ENCODE measurements at places on chromosomes 4 and X.

- no peak for DNase-seq
Observed at GRCh38 chr4:44663539-44664263, 12.3 kb upstream of the YIPF7 start.

GRCh38 chr4:44738615-44739014 is 12.3 kb upstream of the GNPDA2 start:
- DNase-seq, result no peak

DNA sequence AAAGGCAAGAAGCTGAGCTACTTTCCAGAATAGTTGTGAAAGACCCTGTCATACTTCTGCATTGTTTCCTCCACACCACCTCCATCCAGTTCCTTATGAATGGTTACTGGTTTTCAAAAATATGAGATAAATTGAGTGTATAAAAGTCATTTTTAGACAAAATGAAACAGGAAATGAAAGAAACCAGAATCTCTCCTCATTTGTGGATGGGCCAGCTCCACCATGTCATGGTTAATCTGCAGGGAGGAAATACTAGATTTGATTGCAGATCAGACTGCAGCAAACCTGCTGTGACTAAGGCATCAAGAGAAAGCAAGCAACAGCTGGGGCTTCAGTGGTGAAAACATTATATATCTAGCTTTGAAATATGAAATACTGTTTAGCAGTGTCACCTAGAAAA is 23.8 kb downstream of the F9 start:
- DNase-seq, result no peak

GRCh38 chrX:125205133-125205917 is 114.3 kb upstream of the TEX13C start:
- peak; percentile 84 for DNase-seq

- no peak for DNase-seq
Observed at GRCh38 chrX:109880629-109881028, 122.3 kb upstream of the TMEM164 start.

- no peak for DNase-seq
Observed at GRCh38 chrX:129540722-129541184, 694 bp downstream of the OCRL start.

DNA sequence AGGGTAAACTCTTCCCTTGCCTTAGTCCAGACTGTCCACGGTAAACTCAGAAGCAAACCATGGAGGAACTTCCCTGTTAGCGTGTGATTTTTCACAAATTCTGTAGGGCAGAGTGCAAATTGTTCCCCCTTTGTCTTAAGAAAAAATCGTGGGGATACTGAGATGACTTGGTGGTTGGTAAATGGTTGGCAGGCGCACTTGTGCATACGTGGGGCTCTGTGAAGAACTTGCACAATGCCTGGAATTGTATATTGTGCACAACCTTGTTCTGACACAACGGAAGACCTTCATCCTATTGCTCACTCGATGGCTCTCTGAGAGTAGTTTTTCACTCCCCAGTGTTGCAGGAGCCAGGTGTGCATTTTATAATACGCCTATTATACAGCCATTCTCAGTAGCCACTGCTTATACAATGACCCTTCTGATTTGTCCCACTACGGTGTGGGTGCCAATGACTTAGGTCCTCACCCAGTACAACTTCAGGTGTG is 150.0 kb downstream of the SPRY1 start:
- DNase-seq, result no peak

GRCh38 chrX:47697181-47697580 is 38.2 kb upstream of the UXT start:
- no peak for DNase-seq

DNA sequence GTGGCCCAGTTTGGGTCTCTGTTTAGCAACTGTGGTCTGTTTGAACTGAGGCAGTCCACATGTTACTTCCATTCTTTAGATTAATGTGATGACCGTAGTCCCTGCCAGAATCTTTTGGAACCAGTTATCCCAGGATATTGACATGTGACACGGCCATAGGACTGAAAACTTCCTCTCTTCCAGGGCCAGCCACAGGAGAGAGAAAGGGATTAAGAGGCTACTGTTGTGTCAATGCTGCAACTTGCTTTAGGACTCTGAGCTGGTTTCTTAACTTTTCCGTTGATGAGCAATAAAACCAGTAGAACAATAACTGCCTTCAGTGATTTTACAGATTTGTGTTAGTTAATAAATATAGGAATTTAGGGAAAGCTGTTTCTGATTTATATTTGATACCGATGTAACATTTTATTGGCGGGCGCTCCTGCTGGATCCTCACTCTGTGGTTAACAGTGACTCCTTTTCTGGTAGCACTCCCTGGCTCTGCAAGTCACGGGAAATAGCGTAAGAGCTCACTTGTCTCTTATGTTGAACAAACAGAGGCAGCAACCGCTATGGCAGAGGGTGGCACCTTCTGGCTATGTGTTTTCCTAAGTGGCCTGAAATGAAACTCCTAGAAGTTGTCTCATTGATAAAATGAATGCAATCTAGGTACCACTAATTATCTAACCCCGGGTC is 2.5 kb downstream of the TENM3 start:
- no peak for DNase-seq

- peak; percentile 77 for DNase-seq
Observed at GRCh38 chr4:68349279-68349648, 626 bp downstream of the YTHDC1 start.

GRCh38 chrX:77450996-77451395 is 3.8 kb downstream of the FGF16 start:
- peak; percentile 89 for DNase-seq

DNA sequence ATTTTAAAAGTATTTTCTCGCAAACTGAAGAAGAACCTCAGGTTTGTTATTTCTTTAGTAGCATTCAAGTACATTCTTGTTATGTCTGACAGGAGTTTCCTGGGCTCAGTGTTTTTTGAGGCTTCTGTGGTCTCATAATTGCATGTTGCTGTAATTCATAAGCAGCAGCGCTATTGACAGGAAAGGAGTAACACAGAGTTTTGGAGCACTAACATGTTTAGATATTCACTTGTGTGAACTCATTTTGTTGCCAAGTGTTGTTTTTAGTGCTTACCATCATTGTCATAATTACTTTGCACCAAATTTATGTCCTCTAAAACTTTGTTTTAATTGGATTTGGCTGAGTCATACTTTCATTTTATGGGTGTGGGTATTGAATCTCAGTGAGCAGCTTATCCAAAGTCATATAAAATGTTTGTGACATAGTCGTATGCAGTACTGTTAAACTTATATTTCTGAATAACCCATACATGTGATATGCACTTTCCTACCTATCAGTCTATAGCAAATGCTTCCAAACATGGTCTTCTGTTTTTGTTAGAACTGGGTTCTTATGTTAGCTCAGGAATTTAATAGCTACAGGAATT is 358.7 kb upstream of the CTSO start:
- DNase-seq, result no peak

DNA sequence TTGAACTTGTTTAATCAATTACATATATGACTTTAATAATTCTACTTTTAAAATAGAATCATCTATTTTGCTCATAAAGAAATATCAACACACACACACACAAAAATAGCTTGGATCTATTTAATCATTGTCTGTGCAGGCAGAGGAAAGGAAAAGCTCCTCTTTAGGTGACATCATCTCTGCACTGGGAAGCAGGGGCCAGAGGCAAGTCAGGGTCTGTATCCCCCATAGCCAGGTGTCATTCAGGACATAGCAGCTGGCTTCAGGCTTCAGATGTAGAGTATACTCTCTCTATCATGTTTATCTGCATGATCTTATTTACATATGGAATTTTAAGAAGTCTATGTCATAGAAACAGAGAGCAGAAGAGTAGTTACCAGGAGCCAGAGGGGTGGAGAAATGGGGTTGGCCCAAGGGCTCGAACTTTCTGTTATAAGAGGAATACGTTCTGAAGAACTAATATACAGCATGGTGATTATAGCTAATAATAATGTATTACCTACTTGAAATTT is 110.4 kb upstream of the LDB2 start:
- no peak for DNase-seq

- DNase-seq, result no peak
Observed at GRCh38 chrX:906586-906985, 276.0 kb downstream of the SHOX start.

- DNase-seq, result peak; percentile 66
Observed at GRCh38 chrX:28058901-28059300, 77.7 kb upstream of the DCAF8L1 start.

DNA sequence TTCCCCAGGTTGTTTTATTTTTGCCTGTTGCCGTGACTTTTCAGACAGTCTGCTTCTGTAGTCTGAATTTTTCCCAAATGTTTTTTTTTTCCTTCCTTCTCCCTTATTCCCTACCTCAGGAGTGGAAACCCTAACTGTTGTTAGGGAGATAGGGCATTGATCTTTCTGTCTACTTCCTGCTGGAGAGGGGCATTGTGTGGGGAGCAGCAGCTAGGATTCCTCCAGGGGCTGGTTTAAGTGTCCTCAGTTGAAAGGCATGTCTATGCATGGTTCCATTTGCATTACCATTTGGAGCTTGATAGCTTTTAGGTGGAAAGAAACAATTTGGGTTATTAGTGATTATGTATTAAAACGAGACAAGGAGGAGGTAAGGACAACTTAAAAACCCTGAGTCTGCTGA is 383.9 kb downstream of the DCAF12L2 start:
- no peak for DNase-seq

GRCh38 chr4:5717449-5718158 is 6.6 kb downstream of the EVC start:
- DNase-seq, result no peak

DNA sequence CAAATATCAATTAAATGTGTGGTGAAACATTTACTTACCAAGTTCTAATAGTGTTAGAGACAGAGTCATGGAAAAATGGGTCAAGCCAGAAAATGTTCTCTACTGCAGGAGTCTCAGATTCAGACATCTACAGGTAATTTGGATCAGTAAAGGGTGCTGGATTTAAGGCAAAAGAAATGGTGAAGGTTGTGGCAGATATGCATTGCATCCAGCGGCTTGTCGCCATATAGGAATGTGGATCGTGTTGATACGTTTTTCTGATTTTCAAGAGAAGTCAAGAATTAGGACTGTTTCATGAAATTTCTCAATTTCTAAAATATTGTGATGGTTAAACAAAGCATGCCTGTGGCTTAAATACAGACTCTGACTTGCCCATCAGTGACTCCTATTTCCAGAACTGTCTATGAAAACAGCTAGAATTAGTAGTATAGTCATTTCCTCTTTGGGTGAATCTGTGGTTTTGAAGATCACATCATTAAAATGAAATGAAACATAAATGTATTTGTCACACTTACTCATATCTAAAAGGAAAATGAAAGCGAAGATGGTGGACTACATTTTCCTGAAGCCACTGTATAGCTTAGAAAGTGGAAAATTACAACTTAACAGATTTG is 110.1 kb upstream of the VEGFC start:
- DNase-seq, result no peak

DNA sequence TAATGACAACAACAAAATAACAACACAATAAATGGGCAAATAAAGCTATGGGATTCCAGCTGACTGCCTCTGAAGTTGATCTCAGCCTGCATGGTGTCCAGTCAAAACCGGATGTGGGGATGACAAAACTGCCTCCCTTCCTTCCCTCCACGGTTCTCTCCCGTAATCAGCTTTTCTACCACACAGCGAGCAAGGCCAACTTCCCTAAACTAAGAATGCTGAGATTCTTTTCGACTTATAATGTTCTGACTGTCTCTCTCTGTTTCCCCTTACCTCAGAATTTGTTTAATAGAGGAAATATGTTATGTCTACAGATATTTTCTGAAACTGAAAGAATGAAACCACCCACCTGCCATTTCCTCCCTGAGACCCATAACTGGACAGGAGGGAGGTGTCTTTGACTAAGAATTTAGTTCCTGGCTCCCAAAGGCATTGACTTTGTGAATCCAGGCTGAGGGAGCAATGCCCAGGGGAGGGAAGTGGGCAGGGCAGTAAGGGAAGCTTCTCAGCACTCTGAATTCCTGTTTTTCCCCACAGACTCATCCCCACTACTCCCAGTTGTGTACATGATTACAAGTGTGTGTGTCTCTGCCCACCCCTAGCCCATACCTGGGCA is 1.0 kb upstream of the TLR1 start:
- no peak for DNase-seq

DNA sequence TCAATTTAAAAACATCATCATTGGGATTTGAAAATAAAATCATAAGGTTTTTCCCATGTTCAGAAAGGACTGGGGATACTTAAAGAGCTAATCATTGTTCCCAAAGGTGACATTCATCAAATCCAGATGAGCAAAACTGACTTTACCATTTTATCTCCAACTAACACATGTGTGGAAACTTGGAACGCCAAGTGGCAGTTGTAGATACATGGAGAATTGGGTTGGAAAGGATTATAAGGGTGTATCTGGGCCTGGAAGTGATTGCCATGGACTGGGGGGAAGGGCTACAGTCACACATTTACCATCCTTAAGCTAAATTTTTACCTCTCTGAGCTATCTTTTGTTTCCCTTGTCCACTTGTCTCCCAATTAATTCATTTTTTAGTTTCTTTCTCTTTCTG is 203.4 kb downstream of the SLC39A8 start:
- DNase-seq, result no peak

DNA sequence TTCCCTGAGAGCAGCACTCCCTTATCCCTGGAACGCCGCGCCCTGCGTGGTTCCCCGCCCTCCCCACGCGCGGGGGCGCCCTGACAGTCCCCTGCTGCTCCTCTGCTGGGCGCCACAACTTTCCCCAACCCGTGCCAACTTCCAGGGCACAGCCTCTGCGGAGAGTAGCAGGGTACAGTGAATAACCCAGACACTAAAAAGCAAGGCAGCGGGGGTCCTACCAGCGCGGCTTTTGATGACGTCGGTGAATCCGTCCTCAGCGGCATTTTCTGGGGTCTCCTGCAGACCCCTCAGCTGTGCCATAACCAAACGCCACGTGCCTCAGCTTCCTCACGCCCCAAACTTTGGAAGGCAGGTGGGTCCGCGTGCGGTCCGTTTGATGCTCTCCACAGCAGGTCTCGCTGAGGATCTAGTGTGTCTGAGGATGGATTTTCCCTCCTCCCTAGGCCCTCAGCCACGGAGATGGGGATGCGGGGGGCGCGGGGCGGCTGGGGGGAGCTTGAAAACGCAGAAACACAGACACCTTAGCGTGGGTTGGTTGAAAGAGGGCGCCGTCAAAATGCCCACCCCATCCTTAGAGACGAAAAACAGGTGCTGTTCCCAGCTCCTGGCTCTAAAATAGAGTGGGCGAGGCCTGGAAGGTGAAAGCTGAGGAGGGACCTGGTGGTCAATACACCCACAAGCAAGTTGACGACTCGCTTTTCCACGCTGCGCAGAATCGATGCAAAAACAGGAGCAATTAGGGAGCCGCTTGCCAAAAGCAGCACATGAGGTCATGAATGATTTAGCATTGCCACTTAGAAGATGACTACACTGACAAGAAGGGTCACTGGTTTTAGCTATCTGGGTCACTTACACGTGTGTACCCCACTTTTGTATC is 405.6 kb downstream of the FAM47A start:
- peak; percentile 48 for DNase-seq

DNA sequence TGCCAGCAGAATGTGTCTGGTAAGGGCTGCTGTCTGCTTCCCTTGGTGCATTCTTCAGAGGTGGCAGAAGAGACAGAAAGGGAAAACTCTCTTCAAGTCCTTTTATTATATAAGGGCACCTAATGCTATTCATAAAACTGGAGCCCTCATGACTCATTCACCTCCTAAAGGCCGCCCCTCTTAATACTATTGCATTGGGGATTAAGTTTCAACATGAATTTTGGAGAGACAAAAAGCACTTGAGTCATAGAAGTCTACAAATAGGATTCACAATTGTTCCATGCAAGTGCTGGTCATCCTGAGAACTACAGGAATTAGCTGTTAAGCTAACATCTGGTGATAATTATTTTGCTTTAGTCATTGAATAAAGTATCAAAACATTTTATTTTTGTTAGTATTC is 349.5 kb downstream of the HS3ST1 start:
- no peak for DNase-seq
